ENCODE measurements at places on chromosomes 7 and 10.

DNA sequence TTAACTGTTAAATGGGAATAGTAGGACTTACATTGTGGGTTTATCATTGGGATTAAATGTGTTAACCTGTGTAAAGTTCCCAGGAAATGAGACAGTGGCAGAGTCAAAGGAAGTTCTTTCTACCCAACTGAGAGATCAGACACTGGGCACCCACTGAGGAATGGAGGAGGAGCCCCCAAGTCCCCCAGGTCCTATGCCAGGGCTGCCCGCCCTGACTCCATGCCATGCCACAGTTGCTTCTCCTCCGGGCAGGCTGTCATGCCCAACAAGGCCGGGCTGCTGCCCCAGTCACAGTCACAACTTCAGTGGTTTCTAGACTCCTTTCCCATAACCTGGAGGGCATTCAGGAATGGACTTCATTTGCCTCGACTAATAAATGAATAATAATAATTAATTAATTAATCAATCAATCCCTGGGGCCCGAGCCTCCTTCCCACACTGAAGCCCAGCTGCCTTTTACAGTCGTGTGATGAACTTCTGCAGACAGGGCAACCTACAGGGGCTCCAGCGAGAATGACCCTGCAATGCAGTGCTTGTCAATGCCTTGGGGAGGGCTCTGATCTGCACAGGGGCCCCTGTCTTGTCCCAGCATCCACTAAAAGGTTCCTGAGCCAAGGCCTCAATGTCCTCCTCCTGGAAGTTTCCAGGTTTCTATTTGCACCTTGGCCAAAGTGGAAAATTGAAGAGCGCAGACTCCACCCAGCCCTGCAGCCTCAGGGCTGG is 32.4 kb downstream of the DRGX start:
- no peak for DNase-seq

GRCh38 chr10:94097656-94098055 is 103.9 kb downstream of the PLCE1 start:
- no peak for DNase-seq

DNA sequence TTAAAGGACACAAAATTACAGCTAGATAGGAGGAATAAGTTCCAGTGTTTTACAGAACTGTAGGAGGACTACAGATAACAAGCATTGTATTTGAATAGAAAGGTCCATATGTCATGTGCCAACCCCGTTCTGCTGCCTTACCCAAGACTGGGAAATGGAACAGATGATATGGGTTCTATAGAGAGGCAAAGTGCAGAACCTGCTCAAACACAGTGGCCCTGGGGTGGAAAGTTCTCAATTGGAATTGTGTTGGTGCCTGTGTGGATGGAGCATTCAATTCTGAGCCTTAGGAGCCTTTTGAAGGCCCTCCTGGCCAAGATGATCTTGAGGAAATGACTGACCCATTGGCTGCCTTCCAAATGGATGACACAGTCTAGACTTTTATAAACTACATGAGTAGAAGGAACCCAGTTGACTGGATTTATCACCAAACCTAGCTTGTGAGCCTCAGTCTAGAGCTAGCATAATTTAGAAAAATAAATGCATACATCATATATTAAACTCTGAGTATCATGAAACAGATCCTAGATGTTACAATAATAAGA is 4.1 kb upstream of the PRSS1 start:
- DNase-seq: no peak

- peak; percentile 73 for DNase-seq
These were observed 150.0 kb downstream of the ZNF33B start for GRCh38 chr10:42488416-42488815.

GRCh38 chr7:118052336-118052735 is 131.6 kb upstream of the LSM8 start:
- DNase-seq: no peak

GRCh38 chr10:47186941-47187340 is 113.1 kb upstream of the GDF10 start:
- DNase-seq: no peak

DNA sequence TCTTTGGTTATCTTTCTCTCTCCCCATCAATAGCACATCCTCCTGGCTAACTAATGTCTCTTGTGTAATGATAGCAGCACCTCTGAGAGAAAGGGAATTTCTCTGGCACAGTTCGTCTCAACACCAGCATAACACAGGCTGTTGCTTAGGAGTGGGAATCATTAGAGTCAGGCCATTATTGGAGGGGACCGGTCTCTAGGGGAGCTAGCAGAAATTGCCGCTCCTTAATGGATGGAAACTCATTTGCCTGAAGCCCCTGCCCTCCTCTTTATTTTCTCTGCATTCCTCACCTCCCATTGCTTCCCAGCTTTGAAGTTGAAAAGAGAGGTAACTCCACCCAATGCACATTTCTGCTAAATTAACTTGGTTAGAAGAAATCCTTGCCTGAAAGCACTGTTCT is 11.9 kb downstream of the LRRC4 start:
- no peak for DNase-seq

- no peak for DNase-seq
These were observed 83.5 kb downstream of the PRR15 start for GRCh38 chr7:29647020-29647654.

DNA sequence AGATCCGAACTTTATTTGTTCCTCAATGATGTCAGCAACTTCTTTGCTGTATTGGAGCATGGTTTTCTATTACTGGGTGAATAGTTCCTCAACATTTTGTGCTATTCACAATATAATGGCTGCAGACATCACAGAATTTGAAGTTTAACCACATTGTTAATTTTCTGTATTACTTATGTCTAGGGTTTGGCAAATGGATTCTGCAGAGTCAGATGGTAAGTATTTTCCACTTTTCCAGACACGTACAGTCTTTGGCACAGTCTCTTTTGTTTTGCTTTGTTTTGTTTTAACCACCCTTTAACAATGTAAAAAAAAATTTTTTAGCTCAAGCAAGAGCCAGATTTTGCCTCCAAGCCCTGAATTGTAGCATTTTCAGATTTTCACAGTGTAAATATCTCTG is 36.8 kb upstream of the FOXK1 start:
- no peak for DNase-seq

- DNase-seq: no peak
These were observed 501.5 kb upstream of the GALNT17 start for GRCh38 chr7:70630440-70630817.

DNA sequence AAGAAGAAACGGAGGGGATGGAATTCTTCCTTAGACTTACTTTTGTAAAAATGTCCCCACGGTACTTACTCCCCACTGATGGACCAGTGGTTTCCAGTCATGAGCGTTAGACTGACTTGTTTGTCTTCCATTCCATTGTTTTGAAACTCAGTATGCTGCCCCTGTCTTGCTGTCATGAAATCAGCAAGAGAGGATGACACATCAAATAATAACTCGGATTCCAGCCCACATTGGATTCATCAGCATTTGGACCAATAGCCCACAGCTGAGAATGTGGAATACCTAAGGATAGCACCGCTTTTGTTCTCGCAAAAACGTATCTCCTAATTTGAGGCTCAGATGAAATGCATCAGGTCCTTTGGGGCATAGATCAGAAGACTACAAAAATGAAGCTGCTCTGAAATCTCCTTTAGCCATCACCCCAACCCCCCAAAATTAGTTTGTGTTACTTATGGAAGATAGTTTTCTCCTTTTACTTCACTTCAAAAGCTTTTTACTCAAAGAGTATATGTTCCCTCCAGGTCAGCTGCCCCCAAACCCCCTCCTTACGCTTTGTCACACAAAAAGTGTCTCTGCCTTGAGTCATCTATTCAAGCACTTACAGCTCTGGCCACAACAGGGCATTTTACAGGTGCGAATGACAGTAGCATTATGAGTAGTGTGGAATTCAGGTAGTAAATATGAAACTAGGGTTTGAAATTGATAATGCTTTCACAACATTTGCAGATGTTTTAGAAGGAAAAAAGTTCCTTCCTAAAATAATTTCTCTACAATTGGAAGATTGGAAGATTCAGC is 158.7 kb upstream of the LANCL2 start:
- no peak for DNase-seq

GRCh38 chr10:96587264-96588059 is 650 bp upstream of the TM9SF3 start:
- peak; percentile 91 for DNase-seq

GRCh38 chr7:11648980-11649379 is 183.0 kb downstream of the THSD7A start:
- no peak for DNase-seq

GRCh38 chr10:131860311-131860710 is 40.5 kb upstream of the PPP2R2D start:
- DNase-seq: no peak

GRCh38 chr10:129495698-129496097 is 28.7 kb downstream of the MGMT start:
- DNase-seq: no peak

- DNase-seq: no peak
These were observed 31.6 kb upstream of the AGK start for GRCh38 chr7:141519623-141520022.

DNA sequence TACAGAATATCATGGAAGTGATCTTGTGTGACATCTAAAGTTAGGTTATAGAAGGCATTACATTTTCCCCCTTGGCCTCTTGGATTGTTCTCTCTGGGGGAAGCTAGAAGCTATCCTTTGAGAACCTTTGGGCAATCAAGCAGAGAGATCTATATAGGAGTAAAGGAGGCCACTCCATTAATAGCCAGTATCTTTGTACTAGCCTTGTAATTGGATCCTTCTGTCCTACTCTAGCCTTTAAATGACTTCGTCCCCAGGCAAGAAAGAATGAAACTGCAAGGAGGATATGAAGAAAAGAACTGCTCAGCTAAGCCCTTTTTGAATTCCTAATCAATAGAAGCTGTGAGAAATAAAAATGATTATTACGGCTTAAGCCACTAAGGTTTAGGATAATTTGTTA is 230.9 kb downstream of the AGMO start:
- peak; percentile 21 for DNase-seq

DNA sequence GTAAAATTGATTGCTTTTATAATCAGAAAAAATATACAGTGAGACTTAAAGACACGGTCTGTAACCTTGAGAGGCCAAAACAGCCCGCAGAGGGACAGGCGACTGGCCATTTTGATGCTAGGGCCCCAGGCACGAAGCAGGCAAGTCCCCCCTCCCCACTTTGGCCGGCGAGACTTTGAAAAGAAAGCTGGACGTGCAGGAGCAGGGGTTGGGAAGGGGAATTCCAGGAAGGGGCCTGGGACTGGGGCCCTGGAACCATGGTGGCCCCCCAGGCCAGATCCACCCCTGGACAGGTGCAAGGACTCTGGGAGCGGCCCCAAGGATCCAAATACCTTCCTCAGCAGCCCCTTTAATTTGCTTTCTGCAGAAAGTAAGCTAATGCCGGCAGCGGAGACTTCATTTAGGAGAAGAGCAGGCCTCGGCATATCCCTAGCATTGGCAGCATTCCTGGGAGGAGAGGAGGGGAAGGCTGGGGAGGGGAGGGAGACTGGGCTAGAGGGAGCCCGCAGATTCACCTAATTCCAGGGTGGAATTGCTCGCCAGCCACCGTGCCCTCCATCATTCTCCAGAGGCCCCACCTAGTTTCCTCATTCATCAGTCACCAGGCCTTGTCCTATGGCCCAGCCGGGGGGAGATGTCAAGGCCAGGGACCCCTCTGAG is 24.9 kb upstream of the TNRC18 start:
- no peak for DNase-seq

DNA sequence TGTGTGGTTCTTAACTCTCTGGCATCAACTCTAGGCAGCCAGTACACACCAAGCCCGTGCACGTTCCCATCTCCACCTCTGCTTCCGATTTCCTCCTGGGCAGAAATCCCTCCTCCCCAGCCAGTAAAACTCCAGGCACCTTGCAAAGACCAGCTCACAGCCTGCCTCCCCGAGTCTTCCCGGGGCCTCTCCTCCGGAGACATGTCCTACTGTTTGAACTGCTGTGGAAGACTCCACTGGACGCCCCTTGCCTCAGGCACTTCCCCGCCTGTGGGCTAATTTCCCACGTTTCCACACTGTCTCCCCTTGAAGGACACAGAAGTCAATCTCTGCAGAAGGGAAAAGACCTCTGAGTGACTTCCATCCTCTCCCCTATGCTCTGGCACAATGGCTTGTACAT is 210.7 kb upstream of the FRMD4A start:
- no peak for DNase-seq

DNA sequence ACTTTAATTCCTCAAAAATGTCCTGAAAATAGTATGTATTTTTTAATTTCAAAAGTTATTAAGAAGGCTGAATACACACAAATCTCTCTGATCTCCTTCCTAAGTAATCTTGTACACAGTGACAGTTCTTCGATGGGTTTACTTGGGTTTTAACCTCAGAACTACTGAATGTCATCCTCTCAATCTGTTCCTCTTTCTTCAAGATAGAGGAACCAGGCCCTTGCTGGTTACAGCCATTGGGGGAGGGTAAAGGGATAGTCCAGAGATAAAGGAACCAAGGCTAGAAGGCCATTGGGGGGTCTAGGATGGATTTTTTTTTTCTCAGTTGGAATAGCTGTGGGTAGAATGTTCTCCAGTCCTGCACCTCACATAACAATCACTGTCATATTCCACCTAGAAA is 224.9 kb downstream of the SKIDA1 start:
- DNase-seq: no peak

GRCh38 chr10:35421553-35422178 is 85.4 kb downstream of the CCNY start:
- DNase-seq: peak; percentile 89
